ENCODE measurements at places on chromosomes 16 and 17. TPM values are rescaled to one million over a fixed set of nuclear protein-coding genes. Genes with fewer than 3 reads are reported as not detected.

Gene SLFN12L
- total RNA-seq: 0.35 TPM

Gene ZNF785
- 16.3 TPM for total RNA-seq

Gene APOBR
- 0.10 TPM for total RNA-seq

Gene TBC1D28
- total RNA-seq: not detected

Gene GNGT2
- not detected for total RNA-seq

Gene CCL17
- total RNA-seq: not detected

Gene FOXJ1
- not detected for total RNA-seq

Gene MNT
- 25.5 TPM for total RNA-seq

Gene NACA2
- total RNA-seq: not detected

Gene SLC13A2
- not detected for total RNA-seq

Gene TERB1
- 0.26 TPM for total RNA-seq

Gene ICAM2
- total RNA-seq: not detected

Gene PPY
- not detected for total RNA-seq

Gene ARSG
- 5.0 TPM for total RNA-seq

Gene TRAPPC1
- 80.0 TPM for total RNA-seq

Gene PIPOX
- not detected for total RNA-seq

Gene CHST6
- 0.16 TPM for total RNA-seq

Gene KLHL10
- total RNA-seq: not detected

Gene CACNA1G
- not detected for total RNA-seq

Gene CMTM2
- not detected for total RNA-seq

Gene KRTAP1-1
- total RNA-seq: not detected

Gene SULT1A2
- total RNA-seq: 0.76 TPM

Gene KRTAP16-1
- not detected for total RNA-seq

Gene MPO
- total RNA-seq: not detected

Measured in MCF 10A (cell line).